NCI-H460 (cell line): ENCODE measurements at places on chromosomes 5 and 9. TPM values are rescaled to one million over a fixed set of nuclear protein-coding genes. Genes with fewer than 3 reads are reported as not detected.

GRCh38 chr5:35281613-35282012 lies 51.3 kb upstream of the PRLR start:
- DNase-seq: no peak

The BHMT2 gene
- not detected in 2 replicates for total RNA-seq

- DNase-seq: no peak
Measured at GRCh38 chr9:120855827-120856670, 13.3 kb upstream of the PSMD5 start.

GRCh38 chr9:105967248-105967647 lies 272.9 kb downstream of the TMEM38B start:
- DNase-seq: no peak

The SH3TC2 gene
- 1.5 and 1.8 TPM in 2 replicates for total RNA-seq

The ANKRD34B gene
- not detected in 2 replicates for total RNA-seq

DNA sequence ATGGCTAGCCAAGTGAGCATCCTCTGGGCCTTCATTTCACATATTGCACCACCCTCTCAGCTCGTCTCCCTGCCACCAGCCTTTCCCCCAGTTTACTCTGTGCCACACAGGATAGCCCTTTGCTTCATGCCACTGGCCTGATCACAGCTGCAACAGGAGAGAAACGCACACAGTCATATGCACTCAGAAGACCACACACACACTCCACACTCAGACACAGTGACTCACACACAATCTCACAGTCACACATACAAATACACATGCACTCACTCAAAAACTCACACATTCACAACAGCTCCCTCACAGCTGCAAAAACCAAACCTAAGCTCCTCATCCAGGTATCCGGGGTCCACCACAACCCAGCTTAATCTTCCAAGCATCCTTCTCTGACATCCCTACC lies 38.7 kb downstream of the TTC39B start:
- no peak for DNase-seq

The IFNA21 gene
- not detected in 2 replicates for total RNA-seq

The SPINK4 gene
- not detected in 2 replicates for total RNA-seq

DNA sequence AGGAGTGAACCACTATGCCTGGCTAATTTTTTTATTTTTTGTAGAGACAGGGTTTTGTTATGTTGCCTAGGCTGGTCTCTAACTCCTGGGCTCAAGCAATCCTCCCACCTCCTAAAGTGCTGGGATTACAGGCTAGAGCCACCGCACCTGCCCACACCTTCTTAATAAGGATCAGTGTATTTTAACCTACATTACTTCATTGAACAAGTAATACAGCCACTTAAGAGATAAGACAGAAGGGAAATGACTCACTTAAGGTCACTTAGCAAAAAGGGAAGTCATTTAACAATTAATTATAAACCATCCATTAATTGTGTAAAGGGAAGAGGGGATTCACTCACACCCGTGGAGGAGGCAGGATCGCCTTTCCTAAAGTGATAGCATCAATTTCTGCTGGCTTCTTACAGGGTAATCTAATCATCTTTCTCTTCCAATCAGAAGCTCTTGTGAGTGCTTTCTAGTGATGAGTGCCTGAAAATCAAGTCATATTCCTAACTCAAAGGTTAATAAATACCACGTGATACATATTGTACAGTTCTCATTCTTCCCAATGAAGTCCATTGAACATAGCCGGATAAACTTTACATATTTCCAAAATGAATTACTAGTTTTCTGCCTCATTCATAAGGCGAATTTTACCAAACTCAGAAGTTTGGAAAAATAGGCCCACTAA lies 3.5 kb downstream of the FBXW11 start:
- no peak for DNase-seq

The SEMA6A gene
- 0.32 and 0.94 TPM in 2 replicates for total RNA-seq

The SLC2A6 gene
- 4.0 and 4.4 TPM in 2 replicates for total RNA-seq

The C5orf63 gene
- 5.7 and 12.2 TPM in 2 replicates for total RNA-seq

The ADRB2 gene
- 0.07 and 0.12 TPM in 2 replicates for total RNA-seq

DNA sequence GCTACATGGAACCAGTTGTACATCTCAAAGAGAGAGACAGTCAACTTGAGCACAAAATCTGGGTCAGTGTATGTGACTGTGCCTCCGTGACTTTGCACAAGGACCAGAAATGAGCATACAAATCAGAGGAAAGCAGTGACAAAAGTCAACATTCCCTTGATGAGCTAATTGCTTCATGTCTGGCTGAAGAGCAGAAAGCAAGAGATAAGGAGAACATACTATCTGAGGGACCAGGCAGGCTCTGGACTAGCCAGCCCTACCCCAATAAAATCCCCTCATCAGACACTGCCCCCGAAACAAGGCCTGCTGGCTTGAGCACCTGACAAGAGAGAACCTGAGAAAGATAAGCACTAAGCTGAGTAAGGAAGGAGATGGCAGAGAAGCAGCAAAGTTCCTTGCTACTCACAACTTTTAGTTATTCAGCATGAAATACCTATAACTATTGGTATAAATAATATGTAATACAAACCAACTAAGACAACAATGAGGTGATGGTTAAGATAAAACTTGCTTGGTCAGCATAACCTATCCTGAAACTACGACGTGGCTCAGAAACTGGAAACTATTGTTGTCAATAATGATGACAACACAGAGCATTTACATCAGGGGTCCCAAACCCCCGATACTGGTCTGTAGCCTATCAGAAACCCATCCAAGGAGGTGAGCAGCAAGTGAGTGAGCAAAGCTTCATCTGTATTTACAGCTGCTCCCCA lies 9.5 kb downstream of the SIL1 start:
- no peak for DNase-seq

DNA sequence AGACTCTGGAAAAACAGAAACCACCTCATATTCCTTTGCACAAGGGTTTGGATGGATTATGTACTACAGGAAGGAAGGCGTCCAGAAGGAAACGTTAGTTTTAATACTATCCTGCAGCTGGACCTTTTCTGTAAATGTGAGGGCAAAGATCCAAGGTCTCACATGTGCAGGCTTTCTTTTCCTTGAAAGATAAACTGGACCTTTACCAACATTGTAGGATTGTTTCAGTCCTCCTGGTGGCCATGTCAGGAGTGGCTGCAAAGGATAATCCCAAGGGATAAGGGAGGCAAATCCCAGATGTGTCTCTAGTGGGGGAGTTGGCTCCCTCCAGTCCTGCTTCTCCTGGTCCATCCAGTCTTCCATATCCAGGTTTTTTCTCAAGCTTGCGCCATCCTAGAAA lies 397.5 kb downstream of the HTR1A start:
- no peak for DNase-seq

The PTGDS gene
- total RNA-seq: not detected in 2 replicates

GRCh38 chr5:120016717-120017382 lies 387.5 kb downstream of the FAM170A start:
- no peak for DNase-seq

The FAM221B gene
- not detected in 2 replicates for total RNA-seq

DNA sequence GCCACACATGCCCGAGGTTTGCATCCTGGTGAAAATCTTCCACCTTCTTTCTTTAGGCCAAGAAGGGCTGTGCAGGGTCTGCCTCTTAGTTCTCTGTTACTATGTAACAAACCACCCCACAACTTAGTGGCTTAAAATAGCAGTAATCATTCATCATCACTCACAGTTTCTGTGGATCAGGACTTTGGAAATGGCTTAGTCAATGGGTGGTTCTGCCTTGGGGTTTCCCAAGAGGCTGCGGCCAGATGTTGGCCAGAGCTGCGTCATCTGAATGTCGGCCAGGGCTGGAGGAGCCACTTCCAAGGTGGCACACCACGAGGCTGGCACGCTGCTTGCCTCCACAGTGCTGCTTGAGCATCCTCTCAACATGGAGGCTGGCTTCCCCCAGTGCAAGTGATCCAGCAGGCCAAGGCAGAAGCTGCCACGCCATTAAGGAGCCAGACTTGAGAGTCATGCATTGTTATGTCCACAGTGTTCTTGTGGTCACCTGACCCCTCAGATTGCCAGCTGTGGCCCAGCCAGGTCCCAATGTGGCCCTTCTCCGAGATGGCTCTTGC lies 135.2 kb downstream of the RXRA start:
- DNase-seq: no peak

DNA sequence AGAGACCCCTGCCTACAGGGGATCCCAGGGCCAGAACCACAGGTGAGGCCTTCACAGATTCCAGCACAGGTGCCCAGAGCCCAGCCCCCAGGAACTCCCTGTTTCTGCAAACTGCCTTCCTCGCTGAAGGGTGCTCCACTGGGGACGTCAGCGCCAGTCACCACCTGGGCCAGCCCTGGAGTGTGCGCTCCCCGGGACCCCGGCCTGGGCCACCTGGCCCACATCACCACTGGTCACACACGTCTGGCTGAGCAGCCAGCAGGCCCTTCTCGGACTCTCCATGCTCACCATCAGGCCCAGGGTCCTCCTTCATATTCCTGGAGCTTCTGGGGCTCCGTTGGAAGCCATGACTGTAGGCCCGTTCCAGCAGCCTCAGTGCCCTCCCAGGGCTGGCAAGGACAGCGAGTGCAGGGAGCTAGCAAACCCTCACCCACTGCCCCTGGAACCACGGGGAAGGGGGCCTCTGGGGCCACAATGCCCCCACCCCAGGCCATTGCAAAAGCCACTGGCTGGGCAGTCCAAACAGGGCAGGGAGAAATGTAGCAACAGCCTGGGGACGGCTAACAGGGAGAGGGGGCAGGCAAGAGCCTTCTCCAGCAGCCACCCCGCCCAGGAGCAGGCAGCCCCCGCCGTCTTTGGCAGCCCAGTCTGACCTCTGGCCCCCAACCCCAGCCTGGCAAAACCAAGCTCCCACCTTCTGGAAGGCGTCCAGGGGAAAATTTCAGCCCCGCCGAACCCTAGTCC lies 1.3 kb downstream of the AGPAT2 start:
- no peak for DNase-seq

- DNase-seq: no peak
Measured at GRCh38 chr9:116154976-116155697, 1.5 kb downstream of the PAPPA start.

The MGAT4B gene
- 94.0 and 101 TPM in 2 replicates for total RNA-seq

DNA sequence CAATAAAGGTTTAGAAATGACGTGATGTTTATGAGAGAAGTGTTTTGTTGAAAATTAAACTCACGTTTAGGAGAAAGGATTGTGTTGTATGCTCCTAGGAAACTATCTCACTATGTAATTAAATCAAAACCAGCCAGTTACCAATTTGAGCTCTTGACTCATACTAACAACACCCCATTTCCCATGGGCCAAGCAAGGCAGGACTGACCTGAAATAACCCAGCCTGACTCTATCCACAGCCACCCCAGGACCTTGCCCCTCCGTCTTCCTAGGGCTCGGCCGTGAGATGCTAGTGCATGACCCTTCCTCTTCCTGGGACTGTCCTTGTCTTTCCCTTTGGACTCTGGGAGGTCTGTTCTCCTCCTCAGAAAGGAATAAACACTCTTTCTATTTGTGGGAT lies 16.4 kb downstream of the TLR4 start:
- DNase-seq: no peak

- DNase-seq: no peak
Measured at GRCh38 chr5:153780876-153781705, 257.6 kb downstream of the FAM114A2 start.

DNA sequence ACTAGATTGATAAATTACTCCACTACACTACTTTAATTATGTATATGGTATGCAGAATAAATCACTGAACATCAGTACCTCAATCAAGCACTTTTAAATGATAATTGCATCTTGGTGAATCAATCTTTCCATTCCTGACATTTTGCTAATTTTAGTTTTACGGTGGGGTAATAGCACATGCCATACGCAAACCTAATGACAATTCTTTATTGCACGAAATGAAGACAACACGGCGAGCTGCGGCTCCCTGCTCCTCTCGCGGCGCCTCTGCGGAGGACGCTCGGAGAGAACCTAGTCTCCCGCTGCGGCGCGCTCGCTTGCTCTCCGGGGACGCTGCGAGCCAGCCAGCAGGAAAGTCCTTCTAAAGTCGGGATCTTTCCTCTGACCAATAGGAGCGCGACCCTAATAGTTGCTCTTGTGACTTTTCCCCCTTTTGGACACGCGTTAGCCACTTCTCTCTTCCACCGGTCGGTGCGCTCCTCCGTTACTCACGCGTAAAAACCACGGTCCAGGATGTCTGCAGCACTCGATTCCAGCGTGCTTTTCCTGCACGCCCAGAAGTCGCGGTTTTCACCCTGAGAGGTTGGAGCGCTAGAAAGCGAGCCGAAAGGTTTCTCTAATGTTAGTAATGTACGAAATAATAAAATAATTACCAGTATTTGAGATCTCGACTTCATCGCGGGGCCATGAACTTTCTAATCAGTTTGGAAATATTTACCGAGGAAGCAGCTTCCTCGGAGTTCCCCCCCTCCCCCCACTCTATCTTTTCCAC lies 1.0 kb upstream of the MEF2C start:
- DNase-seq: no peak

The NR6A1 gene
- total RNA-seq: 0.89 and 0.98 TPM in 2 replicates

GRCh38 chr5:154543380-154543779 lies 65.4 kb upstream of the HAND1 start:
- no peak for DNase-seq

- no peak for DNase-seq
Measured at GRCh38 chr9:122031776-122032175, 61.3 kb downstream of the TTLL11 start.

GRCh38 chr5:174323878-174324281 lies 278.4 kb downstream of the NSG2 start:
- DNase-seq: peak; percentile 56

DNA sequence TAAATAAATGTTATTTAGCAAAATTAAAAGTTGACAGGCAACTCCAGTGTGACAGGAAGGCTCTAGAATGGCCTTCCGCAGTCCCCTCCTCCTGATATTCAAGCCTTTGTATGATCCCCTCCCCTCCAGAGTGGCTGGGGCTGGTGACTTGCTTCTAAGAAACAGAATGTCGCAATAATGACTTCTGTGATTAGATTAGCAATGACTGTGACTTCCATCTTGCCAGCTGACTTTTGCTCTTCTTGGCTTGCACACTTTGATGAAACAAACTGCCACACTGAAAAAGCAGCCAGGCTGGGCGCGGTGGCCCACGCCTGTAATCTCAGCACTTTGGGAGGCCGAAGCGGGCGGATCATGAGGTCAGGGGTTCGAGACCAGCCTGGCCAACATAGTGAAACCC lies 106.5 kb upstream of the LARP1 start:
- no peak for DNase-seq

The IQGAP2 gene
- total RNA-seq: 0.15 and 0.78 TPM in 2 replicates

DNA sequence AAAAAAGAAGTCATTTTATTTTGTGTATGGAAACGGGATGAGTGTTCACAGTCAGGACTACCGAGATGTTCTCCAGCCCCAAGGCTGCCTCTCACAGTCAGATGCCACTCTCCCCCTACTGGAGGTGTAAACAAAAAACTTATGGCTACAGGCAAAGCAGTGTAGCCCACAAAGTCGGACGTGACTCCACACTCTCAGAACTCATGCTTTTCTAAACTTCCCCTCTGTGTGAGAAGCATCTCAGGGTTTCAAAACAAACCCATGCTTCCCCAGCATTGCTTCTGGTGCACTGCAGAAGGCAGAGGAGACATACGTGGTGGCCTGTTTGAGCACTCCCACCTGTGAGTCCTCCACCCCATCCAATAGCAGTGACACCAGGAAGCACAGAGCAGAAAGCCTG lies 580.3 kb downstream of the BNC2 start:
- DNase-seq: no peak

DNA sequence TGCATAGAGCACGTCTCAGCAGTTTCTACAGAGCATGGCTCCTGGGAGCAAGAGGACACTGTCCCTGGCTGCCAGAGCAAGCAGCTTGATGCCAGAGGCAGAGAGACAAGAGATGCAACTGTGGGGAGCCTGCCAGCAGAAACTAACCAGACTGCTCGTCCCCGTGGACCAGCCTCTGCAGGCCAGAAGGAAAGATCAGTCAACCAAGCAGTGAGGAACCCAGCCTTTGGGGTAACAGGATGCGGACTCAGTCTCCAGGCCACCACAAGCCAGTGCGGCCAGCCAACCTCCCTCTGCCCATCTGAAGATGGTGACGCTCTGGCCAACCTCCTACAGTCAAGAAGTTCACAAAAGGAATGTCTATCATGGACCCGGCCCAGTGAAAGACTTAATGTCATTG lies 3.7 kb downstream of the SURF4 start:
- DNase-seq: no peak
